ENCODE measurements at places on chromosomes 5 and 9. TPM values are rescaled to one million over a fixed set of nuclear protein-coding genes. Genes with fewer than 3 reads are reported as not detected.

DNA sequence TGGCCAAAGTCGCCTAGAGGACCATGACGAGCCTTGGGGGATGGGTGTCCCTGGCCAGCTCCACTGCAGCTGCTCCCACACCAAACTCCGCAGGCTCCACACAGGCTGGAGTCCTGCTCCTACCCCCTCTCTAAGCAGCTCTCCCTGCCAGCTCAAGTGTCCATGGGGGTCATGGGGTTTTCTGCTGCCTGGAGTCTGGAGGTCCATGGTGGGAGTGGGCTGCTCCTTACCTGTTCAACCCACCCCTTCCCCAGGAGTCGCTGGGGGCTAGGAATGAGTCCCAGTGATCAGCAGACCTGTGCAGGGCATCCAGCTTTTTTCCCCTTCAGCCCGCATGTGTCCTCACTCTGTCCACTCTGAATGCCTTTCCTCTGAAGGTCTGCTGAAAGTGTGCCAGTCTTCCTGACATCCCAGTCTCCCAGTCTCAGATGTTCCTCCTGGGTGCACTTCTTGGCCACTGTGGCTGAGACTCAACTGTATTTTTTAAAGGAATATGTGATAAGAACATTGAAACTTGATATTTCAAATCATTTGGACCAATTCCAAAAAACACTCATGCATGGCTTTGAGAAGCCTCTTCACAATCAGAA, 261.3 kb upstream of the ANKH start:
- DNase-seq: no peak

GRCh38 chr9:7117676-7118561, 360.1 kb downstream of the KDM4C start:
- peak; percentile 44 for DNase-seq

- DNase-seq: no peak
Observed at GRCh38 chr5:176824604-176825003, 14.2 kb downstream of the UNC5A start.

GRCh38 chr9:71911061-71911907, at the start of the genes ABHD17B and C9orf85:
ABHD17B (minus strand) TSS chr9:71911193; CDS start chr9:71875080, 36,113 bp downstream.
C9orf85 (plus strand) TSS chr9:71911639; CDS start chr9:71911735, 96 bp downstream.
- peak; percentile 100 for DNase-seq

- no peak for DNase-seq
Observed at GRCh38 chr5:54272746-54273145, 37.6 kb downstream of the ARL15 start.

GRCh38 chr5:18660511-18660910, 1026.3 kb downstream of the TAF11L14 start:
- DNase-seq: no peak

- DNase-seq: no peak
Observed at GRCh38 chr9:98795295-98795955, 930 bp downstream of the ANKS6 start.

- no peak for DNase-seq
Observed at GRCh38 chr5:29942089-29942488, 1251.4 kb upstream of the CDH6 start.

DNA sequence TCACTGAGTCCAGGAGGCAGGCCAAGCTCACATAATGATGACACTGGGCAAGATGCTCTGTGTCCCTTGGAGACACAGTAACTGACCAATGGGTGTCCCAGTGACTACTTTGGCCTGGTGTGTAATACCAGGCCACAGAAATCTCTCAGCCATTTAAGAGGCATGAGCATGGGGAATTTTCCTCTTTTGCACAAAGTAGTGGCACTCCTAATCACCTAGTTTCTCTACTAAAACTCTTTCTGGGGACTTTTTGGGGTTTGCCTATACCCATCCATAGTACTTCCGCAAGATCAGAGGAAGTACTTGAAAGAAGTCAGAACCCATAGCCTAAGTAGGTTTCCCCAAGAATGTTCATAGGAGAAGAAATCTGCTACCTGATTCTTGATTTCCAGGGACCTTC, 161.9 kb downstream of the ARSB start:
- DNase-seq: no peak

DNA sequence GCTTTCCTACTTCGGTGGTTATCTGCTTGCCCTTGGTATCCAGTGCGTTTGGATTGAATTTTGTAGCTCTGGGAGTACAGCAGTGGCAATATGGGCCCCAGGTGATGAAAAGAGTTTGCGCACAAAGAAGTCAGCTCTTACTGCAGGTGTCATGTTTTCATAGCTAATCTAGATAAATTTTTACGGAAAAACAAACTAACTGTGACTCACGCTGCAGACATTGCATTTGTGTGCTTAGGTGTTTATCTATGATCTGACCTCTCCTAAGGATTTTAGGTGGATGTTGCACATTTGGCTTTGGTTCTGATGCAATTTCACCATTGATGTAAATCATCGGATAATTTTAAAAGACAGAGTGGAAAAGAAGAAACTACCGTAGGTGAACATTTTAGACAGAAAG, 92.1 kb downstream of the VCAN start:
- no peak for DNase-seq

DNA sequence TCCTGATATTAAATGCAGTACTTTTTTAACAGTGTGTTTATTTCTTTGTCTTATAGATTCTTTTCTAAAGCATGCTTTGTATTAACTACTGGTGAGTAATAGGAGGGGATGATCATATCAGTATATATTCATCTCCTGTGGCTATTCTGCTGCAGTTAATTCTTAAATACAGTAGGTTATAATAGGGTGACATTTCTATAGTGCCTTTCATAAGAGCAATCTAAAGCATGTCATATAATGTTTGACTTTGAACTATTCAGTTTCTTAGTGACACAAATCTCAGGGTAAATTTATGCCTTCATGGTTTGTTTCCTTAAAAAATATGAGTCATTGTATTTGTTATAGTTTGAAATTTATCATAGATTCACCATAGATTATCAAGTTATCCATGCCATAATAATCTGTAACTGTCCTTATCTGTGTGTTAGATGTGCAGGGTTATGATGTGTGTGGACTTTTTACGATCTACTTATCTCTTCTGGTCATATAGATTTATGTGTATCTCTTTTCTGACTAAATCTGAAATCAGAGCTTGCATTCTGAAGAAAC, 1019.5 kb downstream of the NR2F1-AS1 start:
- DNase-seq: no peak

- DNase-seq: peak; percentile 33
Observed at GRCh38 chr5:64603676-64604075, 86.6 kb upstream of the SHISAL2B start.

GRCh38 chr9:72728031-72728770, 206.8 kb downstream of the TMC1 start:
- DNase-seq: no peak

DNA sequence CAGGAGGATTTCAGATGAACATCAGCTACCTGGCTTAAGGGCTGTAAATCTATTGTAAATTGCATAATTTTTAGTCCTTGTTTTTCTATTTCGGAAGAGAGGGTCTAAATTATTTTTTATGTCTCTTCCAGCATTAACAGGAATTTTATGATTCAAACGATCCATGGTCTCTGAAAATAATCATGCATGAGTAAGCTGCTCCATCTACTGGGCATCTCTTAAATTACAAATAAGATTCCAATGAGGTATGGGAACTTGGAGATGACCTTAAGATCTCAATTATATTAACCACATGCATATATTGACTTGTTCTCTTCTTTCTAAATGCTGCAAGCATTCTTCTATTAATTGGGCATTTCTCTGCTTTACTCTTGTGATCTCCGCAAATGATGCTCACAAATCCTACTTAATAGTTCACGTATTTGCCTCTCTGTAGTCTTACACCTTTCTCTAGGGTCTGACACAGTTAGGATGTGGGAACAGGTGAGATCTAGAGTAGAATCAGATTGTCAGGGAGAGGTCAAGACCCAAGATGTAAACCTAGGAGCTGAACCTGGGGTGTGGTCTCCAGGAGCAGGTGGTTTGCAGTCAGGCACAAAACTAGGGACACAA, 86.9 kb downstream of the NUDT12 start:
- DNase-seq: peak; percentile 77

- DNase-seq: no peak
Observed at GRCh38 chr5:157327771-157328170, 61.8 kb downstream of the CYFIP2 start.

- DNase-seq: no peak
Observed at GRCh38 chr5:55469839-55470238, 64.9 kb downstream of the PLPP1 start.

GRCh38 chr9:129988607-129989361, 54.2 kb downstream of the FNBP1 start:
- no peak for DNase-seq

DNA sequence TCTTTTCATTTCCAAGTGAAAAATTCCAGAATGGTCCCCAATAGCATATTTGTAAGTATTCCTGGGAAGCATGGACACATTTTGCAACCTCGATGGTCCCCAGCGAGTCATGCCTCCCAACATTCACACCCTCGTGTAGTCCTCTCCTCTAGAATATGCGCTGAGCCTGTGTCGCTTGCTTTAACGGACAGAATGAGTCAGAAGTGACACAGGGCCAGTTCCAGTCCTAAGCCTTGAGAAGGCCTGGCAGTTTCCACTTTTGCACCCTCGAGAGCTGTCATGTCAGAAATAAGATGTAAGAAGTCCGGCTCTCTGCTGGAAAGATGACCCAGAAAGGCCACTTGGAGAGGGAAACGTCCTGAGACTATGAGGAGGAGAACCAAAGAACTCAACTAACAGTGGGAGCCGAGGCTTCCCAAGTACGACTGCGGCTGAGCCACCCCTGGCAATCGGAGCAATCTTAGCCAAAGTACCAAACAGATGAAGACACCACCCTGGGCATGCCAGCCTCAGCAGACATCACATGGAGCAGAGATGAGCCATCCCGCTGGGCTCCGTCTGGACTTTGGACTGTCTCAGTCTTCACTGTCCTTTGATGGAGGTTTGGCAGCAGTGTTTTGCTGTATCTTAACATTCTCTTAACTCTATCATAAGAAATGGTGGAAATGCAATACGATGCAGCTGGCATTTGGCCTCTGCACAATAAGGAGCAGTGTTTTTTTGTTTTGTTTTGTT, 42.6 kb upstream of the GFPT2 start:
- no peak for DNase-seq

GRCh38 chr5:17306726-17307091, 89.3 kb downstream of the BASP1 start:
- DNase-seq: no peak

GRCh38 chr9:124522121-124523098, 15.2 kb upstream of the NR5A1 start:
- no peak for DNase-seq

DNA sequence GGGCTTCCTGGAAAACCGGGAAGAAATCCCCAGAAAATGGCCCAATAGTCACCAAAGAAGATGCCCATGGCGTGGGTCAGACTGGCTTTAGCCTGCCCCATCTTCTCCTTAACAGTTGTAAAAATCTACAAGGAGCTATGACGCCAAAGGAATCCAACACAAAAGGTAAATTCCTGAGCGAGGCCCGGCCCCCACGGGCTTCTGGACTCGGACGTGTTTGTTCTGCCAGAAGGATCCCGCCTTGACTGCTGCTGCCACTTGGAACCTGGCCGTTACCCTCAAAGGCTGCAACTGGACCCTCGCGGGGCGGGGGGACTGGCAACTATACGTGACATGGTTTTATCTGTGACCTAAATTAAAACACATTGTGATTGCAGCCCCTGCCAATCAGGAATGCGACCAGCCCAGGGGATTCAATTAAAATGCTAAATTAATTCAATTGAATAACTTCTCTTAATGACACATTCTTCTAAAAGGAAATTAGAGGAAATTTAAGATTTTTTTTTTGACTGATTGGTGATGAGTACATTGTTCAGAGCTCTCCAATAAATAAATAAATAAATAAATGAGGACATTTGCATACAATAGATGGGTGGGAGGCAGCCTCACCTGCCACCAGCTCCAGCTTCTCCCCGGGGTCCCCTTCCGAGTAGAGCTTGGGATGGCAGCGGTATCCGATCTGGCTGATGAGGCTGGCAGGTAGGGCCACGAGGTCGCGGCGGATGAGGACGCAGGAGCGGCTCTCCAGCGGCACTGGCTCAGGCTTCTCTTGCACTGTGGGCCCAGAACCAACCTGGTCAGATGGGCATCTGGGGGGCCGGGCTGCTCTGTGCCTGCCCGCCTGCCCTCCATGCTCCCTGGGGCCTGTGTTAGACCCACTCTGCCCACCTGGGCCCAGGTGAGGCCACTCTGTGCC, 54.7 kb upstream of the UBAC1 start:
- DNase-seq: no peak

DNA sequence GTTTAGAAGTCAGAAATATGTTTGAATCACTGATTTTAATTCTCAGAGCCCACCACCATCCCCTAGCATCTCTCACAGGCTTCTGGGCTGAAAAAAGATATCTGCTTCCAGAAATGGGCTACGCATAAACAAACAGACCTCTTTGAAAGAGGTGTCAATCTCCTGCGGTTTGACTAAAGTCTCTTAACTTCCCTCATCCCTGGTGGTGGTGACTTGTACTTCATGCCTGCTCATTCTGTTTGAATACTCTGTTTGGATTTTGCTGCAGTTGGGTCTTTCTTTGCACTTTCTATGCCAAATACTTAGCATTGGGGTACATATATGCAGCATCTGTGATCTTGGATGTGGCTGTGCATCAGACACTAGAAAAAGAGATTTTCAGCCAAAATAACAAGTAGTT, 157.2 kb upstream of the ATP10B start:
- no peak for DNase-seq

GRCh38 chr9:35510754-35511428, 21.0 kb downstream of the RUSC2 start:
- DNase-seq: peak; percentile 86

DNA sequence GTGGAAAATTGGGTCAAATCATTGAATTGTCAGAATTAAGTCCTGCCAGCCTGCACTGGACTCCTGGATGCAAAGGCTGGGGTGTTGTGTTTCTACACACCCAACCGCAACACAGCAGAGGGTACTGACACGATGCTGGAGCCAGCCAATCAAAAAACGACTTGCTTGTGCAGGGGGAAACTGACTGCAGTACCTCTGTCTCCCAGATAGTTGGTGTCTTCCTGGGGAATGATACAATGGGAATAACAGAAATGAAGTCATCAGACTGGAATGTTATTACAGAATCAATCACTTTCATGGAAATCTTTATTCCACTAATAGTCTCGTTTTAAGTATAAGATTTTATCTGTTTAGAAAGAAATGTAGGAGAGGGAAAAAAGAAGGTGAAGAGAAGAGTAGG, 330.3 kb downstream of the MLLT3 start:
- DNase-seq: no peak

DNA sequence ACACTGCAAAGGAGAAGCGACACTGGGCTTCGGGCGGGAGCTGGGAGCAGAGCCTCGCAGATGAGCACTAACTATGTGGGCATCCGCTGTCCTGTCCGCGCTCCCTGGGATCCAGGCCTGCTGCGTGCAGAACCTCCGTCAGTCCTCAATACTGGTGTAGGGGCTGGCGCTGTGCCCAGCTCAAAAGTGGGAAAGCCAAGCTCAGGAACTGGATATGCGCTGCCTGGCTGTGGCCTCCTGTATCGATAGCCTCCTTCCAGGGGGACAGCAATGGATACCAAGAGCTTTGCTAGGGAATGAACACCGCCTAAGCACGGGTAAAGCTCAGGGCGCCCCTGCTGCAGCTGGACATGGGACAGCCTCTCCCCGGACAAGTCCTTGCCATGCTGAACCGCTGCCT, 270.4 kb downstream of the NSG2 start:
- DNase-seq: no peak

The DEPDC1B gene
- total RNA-seq: 10.5 TPM

The CORO2A gene
- total RNA-seq: 2.9 TPM

The SEPTIN8 gene
- total RNA-seq: 43.5 TPM

The RUSC2 gene
- total RNA-seq: 37.5 TPM

The KCNIP1 gene
- total RNA-seq: 4.2 TPM

The FBXO4 gene
- 10.7 TPM for total RNA-seq

The PCDH12 gene
- total RNA-seq: 20.1 TPM

The PHF24 gene
- 0.31 TPM for total RNA-seq

All from tongue (tissue), 3 donors.